ENCODE measurements at places on chromosomes 7 and 10.

- DNase-seq = no peak
Measured at GRCh38 chr10:32795598-32796183, 162.3 kb downstream of the ITGB1 start.

DNA sequence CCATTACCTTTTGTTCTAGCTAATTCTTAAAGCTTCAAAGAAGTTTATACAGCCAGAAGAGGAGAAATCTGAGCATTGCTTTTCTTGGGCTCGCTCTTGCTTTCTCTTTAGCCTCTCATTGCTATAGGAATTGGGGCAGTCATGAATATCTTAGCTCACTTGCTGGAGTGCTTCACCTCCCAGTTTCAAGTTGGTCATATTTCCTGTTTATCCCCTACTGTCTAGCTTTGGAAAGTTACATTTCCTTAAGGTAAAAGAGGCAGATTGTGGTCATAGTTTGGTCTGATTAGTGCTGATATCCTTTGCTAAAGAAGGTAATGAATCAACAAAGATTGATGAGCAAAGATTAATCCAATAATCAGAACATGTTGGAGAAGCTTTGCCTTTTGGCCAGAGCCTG, 77.7 kb upstream of the GLI3 start:
- no peak for DNase-seq

DNA sequence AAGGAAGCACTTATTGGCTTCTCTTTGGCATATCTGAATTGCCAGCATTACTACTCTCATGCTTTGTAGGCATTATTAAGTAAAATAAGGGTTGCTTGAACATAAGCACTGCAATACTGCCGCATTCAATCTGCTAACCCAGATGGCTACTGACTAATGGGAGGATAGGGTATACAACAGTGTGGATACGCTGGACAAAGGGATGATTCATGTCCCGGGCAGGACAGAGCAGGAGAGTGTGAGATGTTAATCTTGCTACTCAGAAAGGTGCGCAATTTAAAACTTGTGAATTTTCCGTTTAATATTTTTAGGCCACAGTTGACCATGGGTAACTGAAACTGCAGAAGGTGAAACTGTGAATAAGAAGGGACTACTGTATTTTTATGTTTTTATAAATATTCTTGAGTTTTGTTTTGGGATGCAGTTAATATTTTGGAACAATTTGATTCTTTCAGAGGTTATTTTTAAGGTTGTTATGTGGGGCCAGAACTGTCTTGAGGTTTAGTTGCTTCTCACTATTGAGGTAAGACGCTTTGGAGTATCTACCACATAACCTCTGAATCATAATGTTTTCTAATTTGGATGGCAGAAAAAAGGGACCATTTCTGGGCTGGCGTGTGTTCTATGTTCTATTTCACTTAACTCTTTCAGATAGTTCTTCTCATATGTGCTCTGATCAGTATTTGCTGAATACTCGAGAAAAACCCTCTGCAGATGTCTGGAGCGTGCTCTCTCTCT, 75.7 kb upstream of the SYPL1 start:
- no peak for DNase-seq

GRCh38 chr10:97062456-97062855, 123.3 kb downstream of the SLIT1 start:
- no peak for DNase-seq

GRCh38 chr7:54252256-54253035, 289.7 kb upstream of the VSTM2A start:
- DNase-seq = no peak

DNA sequence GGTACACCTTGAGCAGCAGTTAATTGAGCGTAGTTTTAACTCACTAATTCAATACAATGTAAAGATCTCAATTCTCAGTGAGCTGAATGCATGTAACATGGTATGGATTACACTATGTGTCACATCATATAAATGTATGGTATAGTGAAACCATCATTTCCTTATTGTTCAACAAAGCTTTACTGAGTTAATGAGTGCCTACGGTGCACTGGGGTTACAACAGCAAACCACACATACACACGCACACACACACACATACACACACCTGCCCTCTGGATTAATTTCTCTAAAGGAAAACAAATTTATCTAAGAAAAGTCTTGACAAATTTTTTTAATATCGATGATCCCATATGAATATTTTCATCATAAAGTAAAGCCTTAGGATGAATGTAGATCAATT, 369.1 kb downstream of the MALRD1 start:
- DNase-seq = no peak

GRCh38 chr7:94848531-94848930, 58.9 kb upstream of the PPP1R9A start:
- DNase-seq = no peak

GRCh38 chr7:78864339-78864738, 589.1 kb downstream of the MAGI2 start:
- no peak for DNase-seq

- DNase-seq = no peak
Measured at GRCh38 chr7:16636555-16637101, 8.9 kb downstream of the ANKMY2 start.

GRCh38 chr10:118983263-118983662, 46.3 kb upstream of the NANOS1 start:
- no peak for DNase-seq

GRCh38 chr10:69087590-69088470, at the start of gene SRGN:
TSS of gene SRGN (plus strand) at chr10:69088103. CDS start at chr10:69088158, 55 bp downstream.
- peak; percentile 85 for DNase-seq

DNA sequence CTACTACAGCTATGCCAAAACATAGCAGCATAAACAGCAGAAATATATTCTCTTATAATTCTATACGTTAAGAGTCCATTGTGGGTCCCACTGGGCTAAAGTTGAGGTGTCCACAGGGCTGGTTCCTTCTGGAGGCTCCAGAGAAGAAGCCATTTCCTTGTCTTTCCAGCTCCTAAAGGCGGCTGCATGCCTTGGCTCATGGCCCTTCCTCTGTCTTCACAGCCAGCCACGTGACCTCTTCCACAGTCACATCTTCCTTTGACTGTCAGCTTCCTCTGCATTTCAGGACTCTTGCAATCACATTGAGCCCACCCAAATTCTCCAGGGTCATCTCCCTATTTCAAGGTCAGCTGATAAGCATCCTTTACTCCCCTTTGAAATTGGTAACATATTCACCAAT, 17.2 kb downstream of the NACAD start:
- no peak for DNase-seq

GRCh38 chr7:143499246-143499645, 21.6 kb downstream of the TAS2R41 start:
- DNase-seq = no peak

GRCh38 chr7:38187794-38188440, 9.9 kb downstream of the STARD3NL start:
- no peak for DNase-seq

DNA sequence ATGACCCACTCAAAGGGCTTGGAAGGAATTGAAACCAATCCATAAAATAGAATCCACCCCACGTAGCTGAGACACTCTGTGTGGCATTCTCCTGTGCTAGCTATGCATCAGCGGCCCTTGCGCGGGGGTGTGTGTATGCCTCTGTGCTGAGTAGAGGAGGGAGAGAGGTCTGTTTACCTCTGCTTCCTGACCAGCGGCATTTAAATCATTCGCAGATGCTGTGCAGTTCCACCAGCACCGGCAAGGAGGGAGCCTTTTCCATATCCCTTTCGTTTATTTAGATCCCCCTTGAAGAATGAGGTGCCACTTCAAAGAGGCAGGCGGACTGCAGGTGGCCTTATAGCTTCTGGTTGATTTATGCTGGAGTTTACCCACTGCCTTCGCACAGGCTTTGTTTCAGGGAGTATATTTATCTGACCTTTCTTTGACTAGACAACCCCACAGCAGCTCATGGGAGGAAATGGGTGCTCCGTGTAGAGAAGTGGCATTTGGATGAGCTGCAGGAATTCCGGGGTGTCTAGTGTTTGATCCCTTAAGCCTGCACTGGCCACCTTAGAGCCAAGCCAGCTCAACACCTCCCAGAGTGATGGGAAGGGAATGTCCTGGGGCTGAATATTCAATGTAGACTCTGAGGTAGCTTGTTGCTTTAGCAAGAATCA, 11.4 kb downstream of the C10orf53 start:
- no peak for DNase-seq
